ENCODE measurements at places on chromosomes 5 and 9.

- no peak for DNase-seq
These were observed 44.0 kb downstream of the OTULIN start for GRCh38 chr5:14708551-14708950.

GRCh38 chr5:113163328-113163727, 186.7 kb downstream of the DCP2 start:
- DNase-seq = peak; percentile 87

DNA sequence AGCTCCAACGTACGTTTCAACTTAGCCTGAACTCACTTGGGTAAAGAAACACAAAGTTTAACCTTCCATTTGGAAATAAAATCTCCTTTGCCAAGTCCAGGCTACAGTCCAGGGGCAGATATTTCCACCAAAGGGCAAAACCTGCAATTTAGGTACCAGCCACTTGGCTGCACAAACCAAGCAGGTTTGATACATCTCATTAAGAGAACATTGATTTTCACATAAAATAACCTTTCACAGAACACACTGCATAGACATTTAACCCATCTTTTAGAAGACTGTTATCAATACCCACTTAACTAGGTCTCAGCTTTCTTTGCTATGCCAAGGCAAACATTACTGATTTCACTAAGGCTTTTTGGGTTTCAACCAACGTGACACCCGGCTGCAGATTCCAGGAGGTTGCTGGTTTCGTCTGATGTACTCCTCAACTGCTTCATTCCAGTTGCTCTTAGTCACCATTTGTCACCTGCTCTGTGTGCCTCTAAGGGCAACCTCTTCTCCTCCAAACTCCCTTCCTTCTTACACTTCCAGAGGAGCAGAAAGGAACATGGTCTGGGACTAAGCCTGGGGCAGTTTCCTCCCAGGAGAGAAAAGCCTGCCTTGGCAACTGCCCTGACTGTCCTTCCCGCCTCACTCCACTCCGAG, 67.1 kb downstream of the EPB41L4B start:
- peak; percentile 88 for DNase-seq

GRCh38 chr5:93117751-93118531, 463.1 kb downstream of the NR2F1-AS1 start:
- peak; percentile 18 for DNase-seq

- DNase-seq = no peak
These were observed 613 bp upstream of the COL15A1 start for GRCh38 chr9:98942906-98943681.

- no peak for DNase-seq
These were observed 1.6 kb downstream of the REEP2 start for GRCh38 chr5:138440159-138441073.

GRCh38 chr9:71819115-71819739, 50.9 kb upstream of the CEMIP2 start:
- no peak for DNase-seq

DNA sequence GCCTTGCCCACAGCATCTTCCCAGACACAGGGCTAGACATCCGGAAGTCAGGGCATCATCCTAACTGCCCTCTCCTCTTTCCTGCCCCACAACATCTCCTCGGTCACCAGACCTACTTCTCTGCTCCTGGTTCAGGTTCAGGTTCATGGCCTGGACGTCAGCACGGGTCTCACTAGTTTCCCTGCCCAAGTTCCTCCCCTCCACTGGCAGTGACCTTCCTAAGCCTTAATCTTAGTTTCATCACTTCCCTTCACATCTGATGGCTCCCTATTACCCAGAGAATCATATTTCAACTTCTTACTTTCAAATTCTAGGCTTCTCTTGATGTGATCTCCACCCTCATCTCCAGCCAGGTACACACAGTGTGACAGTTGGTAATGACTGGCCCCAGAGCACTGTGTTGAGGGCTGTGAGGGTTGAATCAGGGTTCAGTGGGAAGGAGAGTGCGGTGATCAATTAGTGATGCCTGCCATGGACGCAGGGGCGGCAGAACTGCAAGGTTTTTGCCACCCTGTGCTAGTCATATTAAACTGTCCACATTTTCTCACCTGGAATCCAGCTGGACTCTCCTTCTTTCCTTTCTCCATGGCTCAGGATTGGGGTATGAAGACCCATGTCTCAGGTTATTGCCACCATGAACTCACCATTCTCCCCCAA, 34.3 kb upstream of the CRB2 start:
- no peak for DNase-seq

- DNase-seq = no peak
These were observed 144.1 kb upstream of the ACOT12 start for GRCh38 chr5:81537905-81538547.
